ENCODE measurements at places on chromosomes 5 and 9.

DNA sequence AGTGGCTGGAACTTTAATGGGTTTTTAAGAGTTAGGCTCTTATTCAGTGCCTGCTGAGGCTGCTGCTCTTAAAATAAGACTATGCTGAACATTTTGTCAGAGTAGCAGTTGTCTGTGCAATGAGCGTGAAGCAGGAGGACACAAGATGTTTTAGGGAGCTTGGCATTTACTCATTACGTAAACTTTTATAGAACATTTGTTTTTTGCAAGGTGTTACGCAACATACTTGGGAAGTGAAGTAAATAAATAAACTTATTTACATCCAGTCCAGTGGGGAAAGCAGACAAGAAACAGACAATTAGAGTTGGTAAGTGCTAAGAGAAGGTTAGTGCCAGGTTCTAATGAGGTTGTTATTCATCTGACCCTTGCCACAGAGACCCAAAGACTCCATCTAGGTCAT is 226.0 kb downstream of the HINT1 start:
- DNase-seq: no peak

GRCh38 chr9:129079829-129080228 is 1.1 kb upstream of the DOLPP1 start:
- no peak for DNase-seq

DNA sequence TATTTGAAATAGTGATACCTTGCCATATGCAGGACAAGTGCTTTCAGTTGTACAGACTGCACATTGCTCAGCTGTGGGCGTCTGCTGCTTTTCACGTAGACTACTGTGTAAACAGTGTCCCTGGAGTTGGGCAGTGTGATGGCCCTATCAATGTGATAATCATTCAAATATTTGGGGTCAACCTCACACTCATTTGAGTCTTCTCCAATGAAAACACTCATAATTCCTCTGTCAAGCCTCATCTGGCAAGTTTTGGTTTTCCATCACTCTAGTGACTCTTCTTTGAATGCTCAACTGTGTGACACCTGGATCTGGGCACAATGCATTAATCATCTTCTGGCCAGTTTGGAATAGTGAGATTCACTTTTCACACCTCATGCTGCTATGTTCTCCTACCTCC is 64.4 kb downstream of the UGCG start:
- DNase-seq: no peak

DNA sequence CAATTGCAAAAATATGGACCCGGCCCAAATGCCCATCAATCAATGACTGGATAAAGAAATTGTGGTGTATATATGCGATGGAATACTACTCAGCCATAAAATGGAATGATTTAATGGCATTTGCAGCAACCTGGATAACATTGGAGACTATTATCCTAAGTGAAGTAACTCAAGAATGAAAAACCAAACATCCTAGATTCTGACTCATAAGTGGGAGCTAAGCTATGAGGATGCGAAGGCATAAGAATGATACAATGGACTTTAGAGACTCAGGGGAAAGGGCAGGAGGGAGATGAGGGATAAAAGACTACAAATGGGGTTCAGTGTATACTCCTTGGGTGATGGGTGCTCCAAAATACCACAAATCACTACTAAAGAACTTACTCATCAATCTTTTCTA is 247.6 kb upstream of the FBXL7 start:
- DNase-seq: no peak
